ENCODE measurements at places on chromosomes 11 and 22.

- no peak for DNase-seq
Observed at GRCh38 chr22:49393526-49393925, 434.1 kb downstream of the BRD1 start.

- no peak for DNase-seq
Observed at GRCh38 chr22:42412744-42413333, 19.4 kb downstream of the NFAM1 start.

GRCh38 chr11:65194564-65194963 lies 12.8 kb downstream of the CAPN1 start:
- no peak for DNase-seq

DNA sequence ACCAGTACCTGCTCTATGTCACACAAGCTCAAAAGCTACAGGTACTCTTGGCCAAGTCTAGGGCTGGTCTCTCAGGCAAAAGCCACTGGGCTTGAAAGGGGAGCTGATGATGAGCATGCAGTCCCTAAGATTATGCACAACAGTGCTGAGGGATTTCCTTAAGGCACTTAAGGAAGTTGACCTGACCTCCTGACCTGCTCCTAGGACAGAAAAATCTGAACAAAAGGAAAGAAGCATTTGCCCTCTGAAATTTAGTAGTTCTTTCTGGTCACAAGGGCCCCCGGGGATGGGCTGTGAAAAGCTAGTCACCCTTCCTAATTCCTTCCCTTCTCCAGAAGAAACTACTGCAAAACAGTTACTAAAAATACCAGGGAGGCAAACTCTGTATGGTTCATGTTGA lies 83.6 kb upstream of the PHOX2A start:
- no peak for DNase-seq

- no peak for DNase-seq
Observed at GRCh38 chr22:23149743-23150238, 4.5 kb downstream of the RAB36 start.

DNA sequence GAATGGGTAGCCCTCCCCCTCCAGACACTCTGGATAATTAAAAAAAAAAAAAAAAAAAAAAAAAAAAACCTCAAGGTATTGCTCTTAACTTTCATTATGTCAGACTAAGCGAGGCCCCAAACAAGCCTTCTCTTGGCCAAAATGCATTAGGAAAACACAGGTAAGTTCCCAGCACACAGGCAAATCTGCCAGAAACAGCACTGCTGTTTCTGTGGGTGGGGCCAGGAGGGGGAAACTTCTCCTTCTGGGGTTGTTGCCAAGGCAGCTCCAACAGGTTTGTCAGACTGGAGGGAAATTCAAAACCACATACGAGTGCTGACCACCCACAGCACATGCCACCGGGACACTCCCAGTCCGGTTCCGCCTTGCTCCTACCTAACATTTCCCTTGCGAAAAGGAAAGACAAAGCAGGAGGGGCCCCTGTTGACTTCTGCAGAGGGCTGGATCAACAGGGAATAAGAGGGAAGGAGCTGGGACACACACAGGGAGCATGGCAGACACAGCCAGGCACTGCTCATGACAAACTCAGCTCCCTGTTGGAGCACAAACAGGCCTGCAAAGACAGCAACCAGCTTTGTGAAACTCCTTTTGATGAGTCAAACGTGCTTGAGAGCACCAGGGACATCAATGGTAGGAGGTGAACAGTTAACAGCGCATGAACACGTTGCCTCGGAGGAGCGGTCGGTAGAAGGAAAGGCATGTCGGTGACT lies 55.0 kb downstream of the MYH9 start:
- DNase-seq: no peak

- no peak for DNase-seq
Observed at GRCh38 chr11:3641701-3642070, at the start of gene ART5. ART5 (minus strand) TSS chr11:3641992; CDS start chr11:3641862, 130 bp downstream.

DNA sequence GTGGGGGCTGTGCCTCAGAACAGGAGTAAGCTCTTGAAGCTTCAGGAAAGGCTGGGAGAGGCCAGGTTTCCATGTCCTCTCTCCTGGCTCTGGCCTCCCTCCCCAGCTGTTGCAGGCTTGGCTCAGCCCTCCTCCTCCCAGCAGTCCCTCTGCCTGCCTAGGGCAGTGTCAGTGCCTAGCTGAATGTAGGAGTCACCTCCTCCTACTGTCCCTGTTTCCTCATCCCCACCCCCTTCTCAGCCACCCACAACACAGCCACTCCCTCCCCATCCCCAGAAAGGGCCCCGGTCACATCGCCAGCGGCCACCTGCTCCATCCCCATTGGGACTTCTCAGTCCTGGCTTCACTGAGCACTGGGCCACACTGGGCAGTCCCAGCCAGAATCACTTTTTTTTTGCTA lies 2.9 kb upstream of the FBLN1 start:
- DNase-seq: no peak

- no peak for DNase-seq
Observed at GRCh38 chr22:38171927-38172831, 9.5 kb downstream of the PLA2G6 start.

DNA sequence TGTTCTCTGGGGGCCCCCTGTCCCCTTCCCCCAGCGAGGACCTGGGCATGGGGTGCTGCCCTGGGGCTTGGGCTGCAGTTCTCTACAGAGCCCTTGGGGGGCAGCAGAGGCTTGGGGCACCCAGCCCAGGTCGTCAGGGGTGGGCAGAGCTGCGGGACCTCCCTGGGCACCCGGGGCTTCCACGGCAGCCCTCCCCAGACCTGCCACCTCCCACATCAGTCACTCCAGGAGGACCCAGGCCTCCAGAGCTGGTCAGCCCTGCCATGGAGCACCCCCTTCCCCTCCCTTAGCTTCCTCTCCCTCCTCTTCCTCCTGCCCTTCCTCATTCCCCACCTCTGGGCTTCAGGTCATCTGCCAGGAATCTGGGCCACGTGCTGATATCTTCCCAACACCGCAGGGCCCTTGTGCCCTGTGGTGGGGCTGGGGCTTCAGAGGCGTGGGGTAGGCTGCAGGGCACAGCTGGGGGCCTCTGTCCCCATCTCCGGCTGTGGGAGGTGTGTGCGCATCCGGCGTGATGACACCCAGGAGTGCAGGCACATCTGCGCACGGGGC lies 5.8 kb downstream of the TSPAN4 start:
- no peak for DNase-seq

DNA sequence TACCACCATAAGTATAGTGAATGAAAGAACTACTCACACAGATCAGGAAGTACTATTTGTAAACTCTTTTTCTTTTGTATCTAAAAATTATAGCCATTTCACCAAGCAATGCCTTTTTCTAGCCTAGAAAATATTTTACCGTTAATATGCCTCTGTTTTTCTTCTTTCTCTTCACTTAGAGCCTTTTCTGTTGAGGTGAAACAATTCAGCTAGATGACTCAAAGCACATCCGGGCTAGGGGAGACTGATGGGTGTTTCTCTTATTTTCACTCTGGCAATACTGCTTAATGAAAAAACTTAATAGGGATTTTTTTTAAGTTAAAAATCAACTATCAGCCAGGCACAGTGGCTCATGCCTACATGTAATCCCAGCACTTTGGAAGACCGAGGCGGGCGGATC lies 93.3 kb downstream of the SGSM3 start:
- no peak for DNase-seq

- DNase-seq: no peak
Observed at GRCh38 chr11:11895672-11896071, 53.9 kb downstream of the USP47 start.

DNA sequence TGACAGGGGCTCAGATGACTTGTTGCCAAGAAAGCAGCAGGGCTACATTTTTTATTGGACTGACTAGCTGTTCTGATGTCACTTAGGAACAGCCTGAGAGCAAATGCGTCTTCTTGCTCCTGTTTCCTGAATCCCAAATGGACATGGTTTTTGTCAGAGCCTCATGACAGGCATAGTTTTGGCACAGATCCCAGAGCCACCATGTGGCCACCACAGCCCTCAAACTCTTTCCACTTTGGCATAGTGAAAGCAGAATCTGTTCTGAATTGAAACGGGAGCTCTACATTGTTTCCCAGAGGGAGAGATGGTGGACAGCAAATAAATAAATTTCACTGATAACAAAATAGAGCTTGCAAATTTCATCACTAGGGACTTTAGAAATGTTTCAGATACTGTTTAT lies 222.2 kb downstream of the C11orf87 start:
- no peak for DNase-seq

DNA sequence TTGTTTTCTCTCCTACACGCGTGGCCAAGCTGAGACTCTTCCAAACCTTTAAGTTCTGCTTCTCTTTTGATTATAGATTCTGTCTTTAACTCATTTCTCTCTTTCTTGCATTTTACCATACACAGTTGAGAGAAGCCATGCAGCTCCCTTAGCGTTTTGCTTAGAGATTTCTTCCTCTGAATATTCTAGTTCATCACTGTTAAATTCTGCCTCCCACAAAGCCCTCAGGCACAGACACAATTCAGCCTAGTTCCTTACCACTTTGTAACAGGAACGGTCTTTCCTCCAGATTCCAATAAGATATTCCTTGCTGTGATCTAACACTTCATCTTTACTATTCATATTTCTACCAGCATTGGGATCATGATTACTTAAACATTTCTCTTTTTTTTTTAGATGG lies 24.7 kb upstream of the CD81 start:
- DNase-seq: no peak

- DNase-seq: peak; percentile 52
Observed at GRCh38 chr22:22942511-22943329, 55.1 kb downstream of the IGLL5 start.

DNA sequence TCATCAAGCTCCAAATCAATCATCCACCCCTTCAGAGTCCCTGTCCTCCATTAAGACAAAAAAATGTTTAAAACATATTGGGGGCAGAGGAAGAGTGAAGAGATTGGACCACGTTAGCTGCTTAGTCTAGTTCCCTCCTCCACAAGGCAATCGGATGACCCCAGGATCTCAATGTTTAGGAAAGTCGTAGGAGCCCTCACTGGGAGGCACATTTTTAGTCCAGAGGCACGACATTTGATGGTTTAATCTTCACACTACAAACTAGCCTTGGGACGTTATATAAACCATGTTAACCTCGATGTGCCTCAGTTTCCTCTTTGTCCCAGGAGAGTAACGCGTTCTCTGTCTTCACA lies 588 bp upstream of the FAT3 start:
- no peak for DNase-seq

- no peak for DNase-seq
Observed at GRCh38 chr11:94666792-94667721, 99.9 kb downstream of the PIWIL4 start.

GRCh38 chr11:102868339-102868738 lies 6.4 kb downstream of the MMP12 start:
- no peak for DNase-seq

- no peak for DNase-seq
Observed at GRCh38 chr11:65899356-65900124, 648 bp downstream of the FOSL1 start.

- DNase-seq: no peak
Observed at GRCh38 chr11:114076921-114077331, 17.4 kb downstream of the ZBTB16 start.

DNA sequence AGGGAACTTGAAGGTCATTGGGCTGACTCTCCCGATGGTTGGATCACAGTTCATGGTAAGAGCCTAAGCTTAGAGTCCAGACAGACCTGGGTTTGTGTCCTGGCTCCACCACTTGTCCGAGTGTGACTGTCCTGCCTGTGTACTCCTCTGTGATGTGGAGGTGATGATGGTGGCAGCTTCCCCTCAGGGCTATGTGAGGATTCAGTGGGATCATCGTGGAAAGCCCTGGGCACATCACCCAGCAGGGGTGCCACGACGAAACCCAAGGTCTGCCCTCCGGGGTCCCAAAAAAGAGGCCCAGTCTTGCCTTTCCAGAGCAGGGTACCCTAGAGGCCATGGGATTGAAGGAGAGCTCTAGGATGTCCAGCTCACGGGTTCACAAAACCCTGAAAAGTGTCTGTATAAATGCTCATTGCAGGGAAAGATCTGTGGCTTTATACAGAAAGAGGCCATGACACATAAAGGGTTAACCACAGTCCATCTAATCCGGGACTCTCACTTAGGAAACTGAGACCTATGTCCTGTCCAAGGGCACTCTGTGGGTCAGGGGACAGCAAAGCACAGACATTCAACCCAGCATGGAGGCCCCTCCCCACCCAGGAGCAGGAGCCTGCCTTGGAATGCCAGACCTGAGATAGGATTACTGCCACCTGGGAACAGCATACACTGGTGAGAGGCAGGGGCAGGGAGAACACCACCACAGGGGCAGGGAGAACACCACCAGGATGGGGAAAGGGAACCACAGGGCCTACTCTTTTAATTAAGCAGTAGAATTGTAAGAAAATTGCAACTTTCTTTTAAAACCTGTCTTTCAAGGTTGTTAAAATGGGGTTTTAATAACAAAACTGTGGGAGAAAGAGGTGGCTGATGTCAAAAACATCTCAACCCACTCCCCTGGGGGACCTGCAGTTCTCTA lies 51.3 kb downstream of the IGLL5 start:
- DNase-seq: no peak

- DNase-seq: no peak
Observed at GRCh38 chr11:45076761-45077160, 69.7 kb upstream of the PRDM11 start.

- DNase-seq: no peak
Observed at GRCh38 chr22:32396746-32397145, 15.3 kb downstream of the RTCB start.

DNA sequence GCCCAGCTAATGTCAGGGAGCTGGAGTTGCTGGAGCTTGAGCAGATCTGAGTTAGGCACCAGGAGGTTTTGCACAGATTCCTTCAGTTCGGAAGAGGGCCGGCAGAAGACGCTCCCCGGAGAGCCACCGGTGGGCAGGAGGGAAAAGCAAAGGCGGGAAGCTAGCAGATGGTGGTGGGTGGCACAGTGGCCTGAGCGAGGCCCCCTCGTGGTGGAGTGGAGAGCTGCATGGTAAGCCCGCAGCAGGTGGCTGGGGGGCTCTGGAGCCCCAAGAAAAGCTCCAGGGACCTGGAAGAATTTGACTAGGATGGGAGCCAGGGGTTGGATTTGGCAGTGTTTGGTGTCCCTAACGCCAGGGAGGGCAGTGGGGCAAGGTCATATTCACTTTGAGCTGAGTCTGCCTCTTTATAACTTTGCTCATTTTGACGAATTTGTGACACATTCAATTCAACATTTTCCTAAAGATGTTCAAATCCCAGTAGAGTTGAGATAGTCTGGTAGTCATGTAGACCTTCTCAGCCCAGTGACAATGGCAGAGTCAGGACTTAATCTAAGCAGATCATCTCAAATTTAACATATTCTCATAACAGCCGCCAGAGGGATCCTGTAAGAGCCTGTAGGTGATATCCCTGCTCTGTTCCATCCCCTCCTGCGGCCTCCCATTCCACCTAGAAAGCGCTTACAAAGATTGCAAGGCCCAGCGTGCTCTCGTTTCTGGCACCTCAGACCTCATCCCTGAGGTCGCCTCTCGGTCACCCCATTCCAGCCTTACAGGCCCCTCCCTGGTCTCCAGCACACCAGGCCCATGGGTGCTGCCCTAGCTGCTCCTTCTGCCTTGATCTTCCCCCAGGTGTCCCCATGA lies 57.9 kb downstream of the TRIM29 start:
- no peak for DNase-seq

GRCh38 chr11:96393753-96394348 lies 4.0 kb downstream of the JRKL start:
- no peak for DNase-seq

- no peak for DNase-seq
Observed at GRCh38 chr11:131916638-131917037, 546.2 kb downstream of the NTM start.

Data from stimulated activated CD8-positive, alpha-beta memory T cell treated with anti-CD3 and anti-CD28 coated beads, Interleukin-2, amount 100 ng/mL, for 1 hour (primary cell).